ENCODE measurements at places on chromosomes 3 and 15. TPM values are rescaled to one million over a fixed set of nuclear protein-coding genes. Genes with fewer than 3 reads are reported as not detected.

DNA sequence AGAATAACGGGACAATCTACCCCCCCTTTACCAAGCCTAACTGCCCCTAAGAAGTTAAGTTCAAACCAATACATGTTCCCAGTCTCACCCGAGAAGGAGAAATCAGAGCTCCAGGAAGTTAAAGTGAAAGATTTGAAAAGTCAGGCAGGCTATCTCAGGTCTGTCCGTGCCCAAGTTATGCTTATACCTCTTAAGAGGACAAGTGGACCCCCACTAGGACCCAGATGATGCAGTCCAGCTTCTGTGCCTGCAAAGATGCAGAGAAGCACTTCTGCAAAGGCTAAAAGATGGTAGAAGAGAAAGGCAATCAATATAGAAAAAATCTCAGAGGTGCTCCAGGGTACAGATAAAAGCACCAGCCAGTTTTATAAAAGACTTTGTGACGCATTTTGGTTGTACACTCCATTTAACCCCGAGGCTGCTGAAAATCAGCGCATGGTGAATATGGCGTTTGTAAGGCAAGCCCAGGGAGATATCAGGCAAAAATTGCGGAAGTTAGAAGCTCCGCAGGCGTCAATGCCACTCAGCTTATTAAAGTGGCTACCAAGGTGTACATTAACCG lies 9.8 kb upstream of the SLC9C1 start:
- peak; percentile 52 for DNase-seq

- peak; percentile 72 for DNase-seq
These were observed 77.1 kb downstream of the WDR76 start for GRCh38 chr15:43903864-43904290.

GRCh38 chr15:81216422-81216821 lies 19.7 kb downstream of the IL16 start:
- no peak for DNase-seq

- no peak for DNase-seq
These were observed 567.3 kb upstream of the ZNF717 start for GRCh38 chr3:76352511-76353284.

- DNase-seq = no peak
These were observed 80.2 kb downstream of the MTHFS start for GRCh38 chr15:79816571-79816970.

The CIDEC gene
- not detected for total RNA-seq

The IMPG2 gene
- 0.07 TPM for total RNA-seq

The NANOGP8 gene
- not detected for total RNA-seq
